ENCODE measurements at places on chromosomes 11 and 22. TPM values are rescaled to one million over a fixed set of nuclear protein-coding genes. Genes with fewer than 3 reads are reported as not detected.

- H3K4me1 ChIP-seq = no peaks in the 10 kb centered on the region
- no peak for DNase-seq
- no peak overlapping the region for H3K4me3 ChIP-seq
- H3K36me3 ChIP-seq = no peaks in the 10 kb centered on the region
- H3K27me3 ChIP-seq = no peaks in the 10 kb centered on the region
Measured at GRCh38 chr11:79219186-79220045, 221.4 kb downstream of the TENM4 start.

Gene RASL10A
- not detected for total RNA-seq

GRCh38 chr11:19433367-19433766, 192.6 kb upstream of the E2F8 start:
- no peaks in the 10 kb centered on the region for H3K27me3 ChIP-seq
- H3K4me3 ChIP-seq = no peak overlapping the region
- DNase-seq = no peak
- H3K27ac ChIP-seq = no peak overlapping the region
- no peaks in the 10 kb centered on the region for H3K4me1 ChIP-seq

Gene MOV10L1
- total RNA-seq = not detected

GRCh38 chr11:60814112-60814511, 27.8 kb upstream of the CCDC86 start:
- H3K27ac ChIP-seq = no peak overlapping the region
- H3K4me3 ChIP-seq = no peak overlapping the region
- no peaks in the 10 kb centered on the region for H3K4me1 ChIP-seq
- no peak for DNase-seq

DNA sequence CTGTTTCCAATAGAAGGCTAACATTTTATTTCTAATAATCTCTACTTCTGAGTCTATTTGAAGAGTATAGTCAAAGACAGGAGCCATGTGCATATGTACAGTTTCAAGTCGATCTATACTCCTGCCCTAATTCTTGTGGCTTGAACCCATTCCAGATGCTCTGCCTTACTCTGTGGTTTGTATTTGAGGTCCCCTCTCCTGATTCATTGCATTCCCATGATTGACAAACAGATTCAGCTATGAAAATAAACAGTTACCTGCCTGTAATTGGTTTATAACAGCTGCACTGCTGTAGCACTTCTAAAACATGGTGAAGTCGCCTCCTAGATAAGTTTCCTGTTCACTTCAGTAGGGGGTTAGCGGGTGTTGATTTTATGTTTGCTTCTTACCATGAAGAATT, 138.7 kb downstream of the SOX6 start:
- H3K27me3 ChIP-seq = no peaks in the 10 kb centered on the region
- no peak overlapping the region for H3K4me3 ChIP-seq
- no peaks in the 10 kb centered on the region for H3K4me1 ChIP-seq

DNA sequence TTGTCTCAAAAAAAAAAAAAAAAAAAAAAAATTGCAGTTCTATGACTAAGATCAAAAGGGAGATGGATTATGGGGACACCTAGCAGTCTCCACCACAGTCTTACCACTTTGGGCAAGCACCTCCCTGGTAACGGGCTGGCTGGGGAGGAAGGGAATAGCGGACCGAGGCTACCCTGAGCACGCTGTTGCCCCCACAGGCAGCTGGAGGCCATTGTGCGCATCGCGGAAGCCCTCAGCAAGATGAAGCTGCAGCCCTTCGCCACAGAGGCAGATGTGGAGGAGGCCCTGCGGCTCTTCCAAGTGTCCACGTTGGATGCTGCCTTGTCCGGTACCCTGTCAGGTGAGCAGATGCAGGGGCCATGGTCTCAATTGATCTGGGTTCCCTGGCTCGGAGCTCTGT, 21.2 kb downstream of the MCM5 start:
- H3K27ac ChIP-seq = no peak overlapping the region
- no peak for DNase-seq
- H3K4me1 ChIP-seq = no peaks in the 10 kb centered on the region
- H3K4me3 ChIP-seq = no peak overlapping the region
- H3K36me3 ChIP-seq = peaks cover 36% of the 10 kb centered on the region

- no peak overlapping the region for H3K27ac ChIP-seq
- peaks cover 15% of the 10 kb centered on the region for H3K27me3 ChIP-seq
- H3K36me3 ChIP-seq = no peaks in the 10 kb centered on the region
- H3K4me3 ChIP-seq = no peak overlapping the region
- DNase-seq = no peak
- peaks cover 11% of the 10 kb centered on the region for H3K4me1 ChIP-seq
Measured at GRCh38 chr22:19615001-19615461, 90.8 kb upstream of the CLDN5 start.

DNA sequence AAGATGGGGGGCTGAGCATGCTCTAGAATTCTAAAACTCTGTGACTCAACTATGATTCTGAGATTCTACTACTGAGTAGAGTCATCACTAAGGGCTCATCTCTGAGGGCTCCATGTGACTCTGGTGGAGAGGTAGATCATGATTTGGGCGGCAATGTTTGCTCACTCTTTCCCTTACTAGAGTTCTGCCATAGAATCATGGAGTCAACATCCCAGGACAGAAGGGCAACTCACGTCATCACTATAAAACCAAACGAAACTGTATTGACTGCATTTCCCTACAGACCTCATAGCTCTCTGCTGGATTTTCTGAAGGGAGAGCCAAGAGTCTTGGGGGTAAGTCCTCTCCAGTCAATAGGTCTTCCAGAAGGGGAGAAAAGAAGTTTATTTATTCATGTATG, at the start of gene MS4A14:
Gene MS4A14, plus strand, starts transcription at position 78 of the 400 bp plus-strand sequence. Its CDS starts 120 bp downstream, at position 198.
- no peaks in the 10 kb centered on the region for H3K27me3 ChIP-seq
- no peak for DNase-seq
- H3K4me3 ChIP-seq = no peak within 1 kb of the TSS
- H3K27ac ChIP-seq = no peak within 1 kb of the TSS
- no peaks in the 10 kb centered on the region for H3K36me3 ChIP-seq

Gene ELF5
- total RNA-seq = not detected

DNA sequence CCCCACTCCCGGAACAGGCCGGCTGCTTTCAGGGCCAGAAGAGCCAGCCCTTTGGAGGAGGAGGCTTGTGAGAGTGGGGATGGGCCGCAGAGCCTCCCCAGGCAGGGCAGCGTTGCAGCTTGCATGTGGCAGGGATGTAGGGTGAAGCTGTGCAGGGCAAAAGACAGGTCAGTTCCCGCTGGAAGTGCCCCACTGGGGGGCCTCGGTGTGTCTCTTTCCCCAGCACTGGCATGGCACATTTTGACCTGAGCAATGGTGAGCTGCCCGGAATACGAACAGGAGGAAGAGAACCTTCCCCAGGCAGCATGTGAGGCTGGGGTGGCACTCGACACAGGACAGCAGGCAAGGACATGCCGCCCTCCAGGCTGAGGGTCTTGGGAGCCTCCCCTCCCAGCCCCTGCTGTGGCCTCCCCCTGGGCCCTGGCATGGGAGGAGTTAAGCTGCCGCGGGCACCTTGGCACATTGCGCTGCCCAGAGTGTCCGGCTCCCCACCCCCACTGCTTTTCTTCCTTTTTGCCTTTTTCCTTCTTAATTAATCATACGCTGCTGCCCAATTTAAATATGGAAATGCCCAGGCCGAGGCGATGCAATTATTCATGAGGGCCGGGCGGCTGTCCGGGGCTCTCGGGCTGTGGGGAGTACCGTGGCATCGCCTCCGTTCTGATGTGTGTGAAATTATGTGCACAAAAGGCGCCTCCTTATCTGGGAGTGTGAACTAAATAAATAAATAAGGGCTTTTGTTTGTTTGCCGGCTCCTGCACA, 76.0 kb upstream of the WNT7B start:
- no peaks in the 10 kb centered on the region for H3K36me3 ChIP-seq
- H3K4me1 ChIP-seq = peaks cover 47% of the 10 kb centered on the region
- peak overlapping the region; percentile 47 for H3K27ac ChIP-seq
- peak overlapping the region; percentile 31 for H3K4me3 ChIP-seq

Gene TRIM49
- total RNA-seq = not detected

DNA sequence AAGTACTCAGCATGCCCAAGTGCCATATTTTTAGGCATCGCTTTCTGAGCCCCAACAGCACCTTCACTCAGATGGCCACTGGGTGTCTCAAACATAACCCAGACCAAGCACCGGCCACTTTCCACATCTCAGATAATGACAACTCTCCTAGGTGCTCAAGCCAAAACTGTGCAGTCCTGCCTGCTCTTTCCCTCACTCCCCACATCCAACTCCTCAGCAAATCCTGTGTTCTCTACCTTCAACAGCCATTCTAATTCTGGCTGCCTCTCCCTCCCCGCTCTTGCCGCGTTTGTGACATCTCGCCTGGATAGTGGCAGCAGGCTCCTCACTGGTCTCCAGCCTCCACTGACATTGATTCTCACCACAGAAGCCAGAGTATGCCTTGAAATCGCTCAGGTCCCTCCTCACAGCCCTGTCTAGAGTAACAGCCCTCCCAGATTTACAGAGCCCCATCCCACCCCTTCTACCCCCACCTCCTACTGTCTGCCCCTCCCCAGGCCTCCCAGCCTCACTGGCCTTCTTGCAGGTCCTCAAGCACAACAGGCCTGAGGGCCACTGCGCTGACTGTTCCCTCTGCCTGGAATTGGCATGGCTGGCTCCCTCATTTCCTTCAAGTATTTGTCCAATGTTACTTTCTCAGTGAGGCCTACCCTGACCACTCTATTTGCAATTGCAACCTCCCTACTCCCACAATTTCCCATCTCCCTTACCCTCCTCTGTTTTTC, 1.3 kb upstream of the PHETA2 start:
- H3K36me3 ChIP-seq = no peaks in the 10 kb centered on the region
- no peak overlapping the region for H3K27ac ChIP-seq
- H3K4me3 ChIP-seq = no peak overlapping the region
- peaks cover 26% of the 10 kb centered on the region for H3K4me1 ChIP-seq

Gene SSH3
- 8.4 TPM for total RNA-seq

Gene PIK3C2A
- 33.0 TPM for total RNA-seq

- H3K36me3 ChIP-seq = peaks cover 12% of the 10 kb centered on the region
- no peak overlapping the region for H3K4me3 ChIP-seq
- no peaks in the 10 kb centered on the region for H3K27me3 ChIP-seq
- DNase-seq = no peak
Measured at GRCh38 chr11:33063326-33063881, 24.0 kb downstream of the TCP11L1 start.

DNA sequence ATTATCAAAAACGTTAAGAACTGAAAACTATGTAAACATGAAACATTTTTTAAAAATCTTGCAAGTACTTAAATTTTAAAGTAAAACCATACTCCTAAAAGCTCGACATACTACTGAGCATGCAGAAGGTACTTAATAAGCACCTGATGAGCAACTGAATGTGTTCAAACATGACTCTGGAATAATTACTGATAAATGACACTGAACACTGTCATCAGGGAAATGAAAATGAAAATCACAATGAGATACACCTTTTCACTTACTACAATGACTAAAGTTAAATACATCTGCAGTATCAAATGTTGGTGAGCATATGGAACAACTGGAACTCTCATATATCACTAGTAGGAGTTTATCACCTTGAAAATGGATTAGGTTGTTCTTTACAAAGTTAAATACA, 65.2 kb downstream of the PICALM start:
- no peak for DNase-seq
- no peaks in the 10 kb centered on the region for H3K4me1 ChIP-seq
- no peak overlapping the region for H3K27ac ChIP-seq
- no peak overlapping the region for H3K4me3 ChIP-seq

GRCh38 chr11:115618428-115618827, 114.2 kb upstream of the CADM1 start:
- no peaks in the 10 kb centered on the region for H3K36me3 ChIP-seq
- DNase-seq = no peak
- H3K27ac ChIP-seq = no peak overlapping the region

DNA sequence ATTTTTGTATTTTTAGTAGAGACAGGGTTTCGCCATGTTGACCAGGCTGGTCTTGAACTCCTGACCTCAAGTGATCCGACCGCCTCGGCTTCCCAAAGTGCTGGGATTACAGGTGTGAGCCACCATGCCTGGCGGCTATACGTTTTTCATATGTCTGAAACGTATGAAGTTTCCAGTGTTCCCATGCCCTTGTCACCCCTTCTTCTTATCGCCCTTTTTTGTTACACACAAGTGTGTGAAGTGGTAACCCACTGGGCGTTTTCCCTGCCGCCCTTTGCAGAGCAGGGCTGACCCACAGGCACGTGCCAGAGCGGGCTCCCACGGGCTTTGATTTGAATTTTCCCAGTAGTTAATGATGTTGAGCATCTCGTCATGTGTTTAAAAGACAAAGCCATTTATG, 17.0 kb downstream of the PIM3 start:
- H3K27ac ChIP-seq = no peak overlapping the region
- no peak for DNase-seq
- H3K27me3 ChIP-seq = no peaks in the 10 kb centered on the region
- H3K4me3 ChIP-seq = no peak overlapping the region
- no peaks in the 10 kb centered on the region for H3K36me3 ChIP-seq

DNA sequence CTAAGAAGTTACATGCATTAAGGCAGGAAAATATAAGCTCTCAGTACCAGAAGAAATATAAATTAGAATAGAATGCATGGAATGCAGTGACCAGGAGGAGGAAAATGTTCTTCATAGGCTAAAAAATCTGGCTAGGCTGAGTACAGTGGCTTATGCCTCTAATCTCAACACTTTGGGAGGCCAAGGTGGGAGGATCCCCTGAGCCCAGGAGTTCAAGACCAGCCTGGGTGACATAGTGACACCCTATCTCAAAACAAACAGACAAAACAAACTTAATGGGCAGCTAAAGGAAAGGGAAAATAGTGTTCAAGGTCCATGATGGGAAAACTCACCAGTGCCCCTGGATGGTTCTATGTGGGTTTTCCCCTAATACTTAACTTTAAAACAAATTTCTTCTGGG, 78.3 kb upstream of the RASSF10 start:
- no peaks in the 10 kb centered on the region for H3K36me3 ChIP-seq
- H3K27me3 ChIP-seq = no peaks in the 10 kb centered on the region
- H3K4me1 ChIP-seq = no peaks in the 10 kb centered on the region
- DNase-seq = no peak
- no peak overlapping the region for H3K4me3 ChIP-seq

Gene CDCA5
- total RNA-seq = 94.9 TPM

- peak overlapping the region; percentile 19 for H3K27ac ChIP-seq
- H3K4me1 ChIP-seq = no peaks in the 10 kb centered on the region
- no peaks in the 10 kb centered on the region for H3K27me3 ChIP-seq
- no peaks in the 10 kb centered on the region for H3K36me3 ChIP-seq
Measured at GRCh38 chr11:10588904-10589303, 20.4 kb upstream of the LYVE1 start.

Gene IGLL1
- not detected for total RNA-seq

DNA sequence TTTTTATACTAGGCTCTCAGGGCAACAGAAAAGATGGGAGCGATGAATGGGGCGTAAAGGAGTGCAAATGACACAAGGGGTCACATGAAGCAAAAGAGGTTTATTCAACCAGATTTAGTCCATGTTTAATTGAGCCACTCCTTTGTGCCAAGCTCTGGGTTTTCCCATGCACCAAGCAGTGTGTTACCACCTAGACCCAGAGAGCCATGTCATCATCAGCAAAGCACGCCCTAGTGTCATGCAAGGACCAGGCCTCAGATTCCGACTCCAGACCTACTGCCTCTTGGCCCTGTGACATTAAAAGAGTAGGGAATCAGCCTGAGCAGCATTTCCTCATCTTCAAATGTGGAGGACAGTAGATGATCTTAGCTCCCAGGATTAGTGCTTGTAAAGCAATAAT, 1.1 kb upstream of the IGLL5 start:
- H3K36me3 ChIP-seq = no peaks in the 10 kb centered on the region
- no peak for DNase-seq
- no peak overlapping the region for H3K27ac ChIP-seq
- no peaks in the 10 kb centered on the region for H3K4me1 ChIP-seq

GRCh38 chr22:27476729-27477128, 324.8 kb downstream of the MN1 start:
- no peak for DNase-seq
- no peaks in the 10 kb centered on the region for H3K4me1 ChIP-seq
- no peaks in the 10 kb centered on the region for H3K27me3 ChIP-seq
- H3K4me3 ChIP-seq = no peak overlapping the region
- no peaks in the 10 kb centered on the region for H3K36me3 ChIP-seq

GRCh38 chr11:75499423-75500190, 26.1 kb downstream of the GDPD5 start:
- no peaks in the 10 kb centered on the region for H3K4me1 ChIP-seq
- H3K27ac ChIP-seq = no peak overlapping the region
- H3K4me3 ChIP-seq = no peak overlapping the region
- DNase-seq = no peak

Measured in CD8-positive, alpha-beta memory T cell (primary cell).